ENCODE measurements at places on chromosomes 11 and 22. TPM values are rescaled to one million over a fixed set of nuclear protein-coding genes. Genes with fewer than 3 reads are reported as not detected.

GRCh38 chr11:98630736-98631135 is 390.0 kb upstream of the CNTN5 start:
- no peak overlapping the region for H3K4me3 ChIP-seq
- H3K27ac ChIP-seq: no peak overlapping the region
- H3K27me3 ChIP-seq: no peaks in the 10 kb centered on the region
- no peaks in the 10 kb centered on the region for H3K36me3 ChIP-seq

GRCh38 chr11:110527146-110527545 is 97.4 kb downstream of the FDX1 start:
- no peak for DNase-seq
- H3K4me3 ChIP-seq: no peak overlapping the region

Gene OR56A1
- total RNA-seq: under 0.01 TPM

Gene JAM3
- total RNA-seq: 57.5 TPM

DNA sequence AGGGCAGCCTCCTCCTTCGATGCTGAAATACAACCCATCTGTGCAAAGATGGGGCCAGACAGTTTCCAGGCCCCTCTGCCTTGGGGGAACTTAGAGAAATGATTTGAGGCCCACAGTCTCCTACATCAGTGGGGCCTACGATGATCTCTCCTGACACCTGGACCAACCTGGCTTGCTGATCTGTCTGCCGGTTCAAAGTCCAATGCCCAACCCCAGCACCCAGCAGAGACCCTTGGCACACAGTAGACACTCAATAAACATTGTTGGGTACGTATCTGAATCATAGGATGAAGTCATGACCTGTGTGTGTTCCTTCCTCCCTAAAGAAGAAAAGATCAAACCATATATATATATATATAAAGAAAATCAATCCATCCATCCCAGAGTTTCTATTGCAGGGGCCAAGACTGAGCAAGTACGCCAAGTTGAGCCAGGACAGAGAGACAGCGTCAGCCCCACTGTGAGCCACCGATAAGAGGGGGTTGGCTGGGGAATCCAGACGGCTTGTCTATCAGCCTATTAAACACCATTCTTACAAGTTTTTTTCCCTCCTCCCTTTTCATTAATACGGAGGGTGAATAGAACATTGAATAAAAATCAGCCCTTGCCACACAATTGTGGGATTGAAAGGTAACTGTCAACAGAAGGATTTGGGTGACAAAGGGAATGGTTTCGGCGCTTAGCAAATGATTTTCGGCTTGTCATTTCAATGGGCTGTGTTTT is 244.1 kb downstream of the MN1 start:
- H3K27ac ChIP-seq: no peak overlapping the region
- H3K36me3 ChIP-seq: no peaks in the 10 kb centered on the region
- H3K4me3 ChIP-seq: no peak overlapping the region
- H3K27me3 ChIP-seq: no peaks in the 10 kb centered on the region
- no peaks in the 10 kb centered on the region for H3K4me1 ChIP-seq

DNA sequence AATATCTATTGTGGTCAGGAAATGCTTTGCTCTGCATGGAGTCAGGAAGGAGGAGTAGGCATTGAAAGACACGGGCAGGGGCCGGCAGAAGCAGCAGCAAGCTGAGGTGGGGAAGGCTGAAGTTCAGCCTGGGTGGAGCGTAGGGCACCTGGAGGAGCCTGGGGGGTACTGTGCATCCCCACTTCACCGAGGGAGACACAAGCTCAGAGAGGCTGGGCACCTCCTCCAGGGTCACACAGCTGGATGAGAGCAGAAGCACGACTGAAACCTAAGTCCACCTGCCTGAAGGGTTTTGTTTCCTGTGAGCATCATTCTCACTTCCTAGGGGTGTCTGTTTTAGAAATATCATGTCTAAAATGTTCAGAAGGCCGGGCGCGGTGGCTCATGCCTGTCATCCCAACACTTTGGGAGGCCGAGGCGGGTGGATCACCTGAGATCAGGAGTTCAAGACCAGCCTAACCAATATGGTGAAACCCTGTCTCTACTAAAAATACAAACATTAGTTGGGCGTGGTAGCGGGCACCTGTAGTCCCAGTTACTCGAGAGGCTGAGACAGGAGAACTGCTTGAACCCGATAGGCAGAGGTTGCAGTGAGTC is 138.3 kb downstream of the MPPED1 start:
- H3K27ac ChIP-seq: no peak overlapping the region
- DNase-seq: no peak
- H3K36me3 ChIP-seq: no peaks in the 10 kb centered on the region
- H3K4me1 ChIP-seq: no peaks in the 10 kb centered on the region

- no peak for DNase-seq
- peaks cover 12% of the 10 kb centered on the region for H3K4me1 ChIP-seq
- no peaks in the 10 kb centered on the region for H3K36me3 ChIP-seq
- H3K27ac ChIP-seq: no peak overlapping the region
- H3K4me3 ChIP-seq: no peak overlapping the region
Observed at GRCh38 chr11:124747406-124748099, 4.5 kb downstream of the VSIG2 start.

GRCh38 chr11:123939317-123939716 is at the start of gene OR4D5:
Gene OR4D5 (plus strand): TSS chr11:123939617. CDS start chr11:123939617, 0 bp downstream.
- H3K4me1 ChIP-seq: no peaks in the 10 kb centered on the region
- H3K27ac ChIP-seq: no peak within 1 kb of the TSS
- H3K4me3 ChIP-seq: no peak within 1 kb of the TSS
- no peaks in the 10 kb centered on the region for H3K36me3 ChIP-seq

DNA sequence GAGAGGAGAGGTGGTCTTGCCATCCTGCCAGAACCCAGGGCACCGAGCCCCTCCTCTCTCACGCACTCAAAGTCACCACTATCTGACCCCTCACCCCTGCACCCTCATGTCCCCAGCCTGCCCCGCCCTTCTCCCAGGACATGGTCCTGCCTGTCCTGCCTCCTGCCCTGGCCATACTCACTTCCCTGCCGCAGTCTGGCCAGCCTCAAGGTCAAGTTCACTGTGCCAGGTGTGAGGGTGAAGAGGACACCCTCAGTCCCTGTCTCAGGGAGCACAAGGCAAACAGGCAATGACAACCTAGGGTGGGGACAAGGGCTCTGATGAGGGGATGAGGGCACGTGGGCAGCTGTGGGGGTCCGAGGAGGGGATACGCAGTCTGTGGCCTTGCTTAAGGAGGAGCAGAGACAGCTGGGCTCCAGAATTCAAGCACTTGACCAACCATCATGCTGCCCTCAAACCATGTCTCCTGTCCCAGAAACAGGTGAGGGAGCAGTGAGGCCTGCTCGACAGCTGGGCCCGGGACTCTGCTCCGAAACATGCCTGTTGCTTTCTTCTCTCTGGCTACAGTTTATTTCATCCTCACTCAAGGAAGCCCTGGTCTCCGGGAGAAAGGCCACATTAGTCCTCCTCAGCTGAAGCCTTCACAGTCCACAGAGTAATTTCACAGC is 36.6 kb downstream of the PDGFB start:
- no peaks in the 10 kb centered on the region for H3K27me3 ChIP-seq
- peak; percentile 29 for DNase-seq
- H3K36me3 ChIP-seq: no peaks in the 10 kb centered on the region
- H3K4me1 ChIP-seq: peaks cover 7% of the 10 kb centered on the region
- no peak overlapping the region for H3K27ac ChIP-seq

DNA sequence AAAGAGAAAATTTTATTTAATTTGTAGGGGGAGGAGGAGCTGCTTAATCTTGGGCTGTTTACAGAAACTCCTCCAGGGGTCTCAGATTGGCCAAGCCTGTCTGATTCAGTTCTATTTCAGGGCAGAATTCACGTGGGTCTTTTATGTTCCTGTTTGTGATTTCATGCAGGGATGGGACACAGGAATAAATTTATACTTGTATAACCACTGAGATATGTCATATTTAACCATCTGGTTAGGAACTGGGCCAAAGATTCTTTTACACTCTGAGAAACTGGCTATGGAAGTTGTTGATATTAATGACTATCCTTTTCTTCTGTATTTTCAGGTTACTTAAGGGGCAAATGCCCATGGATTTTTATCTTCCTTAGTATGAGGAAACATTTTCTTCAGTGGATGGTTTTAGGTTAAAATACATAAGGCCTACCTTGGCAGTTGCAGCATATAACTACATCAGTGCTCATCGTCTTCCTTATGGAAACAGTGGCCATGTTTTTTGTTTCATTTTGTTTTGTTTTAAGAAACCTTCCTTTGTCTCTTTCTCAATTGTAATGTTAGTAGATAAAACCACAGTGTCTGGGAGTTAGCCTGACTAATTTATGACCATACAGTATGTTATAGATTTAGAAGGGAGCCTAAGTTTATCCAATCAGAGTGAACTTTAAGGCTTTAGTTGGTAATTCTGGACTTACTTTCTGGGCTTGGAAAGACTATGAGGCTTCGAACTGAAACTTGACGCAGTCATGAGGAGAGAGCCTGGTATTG is 132.4 kb upstream of the ANO3 start:
- H3K27me3 ChIP-seq: no peaks in the 10 kb centered on the region
- peaks cover 8% of the 10 kb centered on the region for H3K4me1 ChIP-seq
- no peak for DNase-seq
- no peak overlapping the region for H3K27ac ChIP-seq

DNA sequence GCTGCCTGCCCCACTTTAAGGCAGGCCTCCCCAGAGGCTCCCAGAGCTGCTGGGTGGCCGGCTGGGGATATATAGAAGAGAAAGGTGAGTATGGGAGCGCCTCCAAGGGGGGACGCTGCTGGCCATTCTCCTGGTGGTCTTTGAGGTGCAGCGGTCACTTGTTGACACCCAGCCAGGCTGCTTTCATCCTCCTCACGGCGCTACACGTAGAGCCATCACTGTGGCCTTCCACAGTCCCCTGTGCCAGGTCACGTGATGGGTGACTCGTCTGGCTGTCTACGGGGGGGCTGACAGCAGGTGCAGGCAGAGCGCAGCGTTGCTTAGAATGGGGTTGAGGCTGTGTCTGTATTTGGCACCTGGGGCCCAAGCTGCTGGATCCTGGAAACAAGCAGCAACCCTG is 1.9 kb downstream of the ACR start:
- H3K27ac ChIP-seq: no peak overlapping the region
- no peak overlapping the region for H3K4me3 ChIP-seq
- no peaks in the 10 kb centered on the region for H3K4me1 ChIP-seq
- no peaks in the 10 kb centered on the region for H3K36me3 ChIP-seq
- DNase-seq: peak; percentile 76
